CD4-positive, alpha-beta T cell treated with Interleukin-4 for 1 hour (primary cell): ENCODE measurements at places on chromosomes 7 and 10.
A peak's percentile ranks its signal among the peaks of the same experiment; 100 is the strongest.

DNA sequence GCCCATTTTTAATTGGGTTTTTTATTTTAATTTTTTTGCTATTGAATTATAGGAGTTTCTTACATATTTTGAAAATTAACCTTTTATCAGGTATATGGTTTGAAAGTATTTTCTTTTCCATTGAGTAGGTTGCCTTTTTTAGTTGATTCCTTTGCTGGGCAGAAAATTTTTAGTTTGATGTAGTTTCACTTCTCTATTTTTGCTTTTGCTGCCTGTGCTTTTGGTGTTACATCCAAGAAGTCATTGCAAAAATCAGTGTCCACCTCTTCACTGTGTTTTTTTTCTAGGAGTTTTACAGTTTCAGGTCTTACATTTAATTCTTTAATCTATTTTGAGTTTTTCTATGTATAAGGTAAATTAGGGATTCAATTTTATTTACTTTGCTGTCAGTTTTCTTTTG is 129.8 kb upstream of the FERD3L start:
- no peak for DNase-seq

GRCh38 chr7:33873518-33873917 is 31.8 kb upstream of the BMPER start:
- no peak for DNase-seq

- DNase-seq, result no peak
Measured at GRCh38 chr10:96820765-96821164, 11.3 kb upstream of the LCOR start.

- DNase-seq, result no peak
Measured at GRCh38 chr10:80161321-80162083, 29.0 kb downstream of the PLAC9 start.

DNA sequence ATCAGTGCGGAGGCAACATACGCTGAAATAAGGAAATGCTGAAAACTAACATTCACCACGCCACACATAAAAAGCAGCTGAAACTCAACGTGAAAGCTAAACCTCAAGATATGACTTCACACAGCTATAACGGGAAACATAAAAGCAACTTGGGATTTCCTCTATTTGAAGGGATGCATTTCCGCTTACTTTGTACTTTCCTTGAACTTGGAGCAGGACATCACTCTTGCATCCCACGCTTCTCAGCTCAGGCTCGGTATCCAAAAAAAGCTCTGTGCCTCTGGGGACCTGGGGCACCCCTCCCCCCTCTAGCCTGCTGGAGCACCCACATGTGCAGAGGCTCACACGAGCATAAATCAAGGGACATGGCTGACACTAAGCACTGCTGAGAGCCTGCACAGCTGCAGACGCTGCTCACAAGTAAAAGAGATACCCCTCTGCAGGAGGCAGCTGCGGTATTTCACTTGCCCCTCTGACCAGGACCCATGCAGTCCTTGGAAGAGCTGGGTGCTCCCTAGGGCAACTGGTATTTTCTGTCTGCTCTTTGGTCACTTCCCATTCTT is 34.2 kb downstream of the PARD3 start:
- no peak for DNase-seq

DNA sequence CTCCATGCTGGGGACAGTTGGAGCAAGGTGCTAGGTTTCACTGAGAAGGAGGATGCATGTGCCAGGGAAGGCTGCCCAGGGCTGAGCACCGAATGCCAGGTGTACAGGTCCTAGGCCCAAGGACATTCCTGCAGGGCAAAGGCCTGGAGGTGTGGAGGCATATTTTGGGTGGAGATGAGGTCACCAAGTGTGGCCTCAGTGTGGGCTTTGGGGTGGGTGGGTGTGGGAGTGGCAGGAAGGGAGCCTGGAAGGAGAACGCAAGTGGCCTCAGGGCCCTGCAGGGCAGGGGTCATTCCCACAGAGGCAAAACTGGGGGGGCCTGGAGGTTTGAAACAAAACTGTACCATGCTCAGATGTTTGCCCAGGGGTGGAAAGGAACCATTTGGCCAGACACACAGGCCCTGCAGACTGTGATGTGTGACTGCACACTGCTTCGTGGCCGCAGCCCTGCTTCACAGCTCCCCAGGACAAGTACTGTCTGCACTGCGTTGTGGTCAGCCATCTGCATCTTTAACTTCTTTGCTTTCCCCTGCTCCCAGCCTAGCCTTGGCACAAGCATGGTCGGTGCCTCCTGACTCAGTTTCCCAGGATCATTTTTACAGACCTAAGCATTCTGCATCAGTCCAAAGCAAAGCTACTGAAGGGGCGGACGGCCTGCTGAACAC is 5.1 kb downstream of the PLPP4 start:
- DNase-seq, result no peak

- DNase-seq, result no peak
Measured at GRCh38 chr7:157189405-157189804, 50.7 kb downstream of the UBE3C start.

DNA sequence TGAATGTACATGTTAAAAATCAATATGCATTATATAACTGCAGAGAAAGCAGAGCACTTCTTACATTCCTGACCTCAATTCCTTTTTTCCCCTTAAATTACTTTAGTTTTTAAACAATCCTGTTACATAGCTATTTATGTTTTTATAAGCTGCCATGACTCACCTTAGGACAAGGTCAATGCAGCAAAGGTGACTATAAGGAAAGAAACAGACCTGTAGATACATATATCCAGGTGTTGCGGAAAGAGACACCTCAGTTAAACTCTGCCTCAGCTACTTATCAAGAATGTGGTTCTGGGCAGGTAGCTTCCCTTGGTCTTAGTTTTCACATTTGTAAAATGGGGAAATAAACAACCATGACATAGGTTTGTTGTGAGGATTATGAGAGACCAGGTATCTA is 105.5 kb downstream of the DPY19L1 start:
- no peak for DNase-seq

DNA sequence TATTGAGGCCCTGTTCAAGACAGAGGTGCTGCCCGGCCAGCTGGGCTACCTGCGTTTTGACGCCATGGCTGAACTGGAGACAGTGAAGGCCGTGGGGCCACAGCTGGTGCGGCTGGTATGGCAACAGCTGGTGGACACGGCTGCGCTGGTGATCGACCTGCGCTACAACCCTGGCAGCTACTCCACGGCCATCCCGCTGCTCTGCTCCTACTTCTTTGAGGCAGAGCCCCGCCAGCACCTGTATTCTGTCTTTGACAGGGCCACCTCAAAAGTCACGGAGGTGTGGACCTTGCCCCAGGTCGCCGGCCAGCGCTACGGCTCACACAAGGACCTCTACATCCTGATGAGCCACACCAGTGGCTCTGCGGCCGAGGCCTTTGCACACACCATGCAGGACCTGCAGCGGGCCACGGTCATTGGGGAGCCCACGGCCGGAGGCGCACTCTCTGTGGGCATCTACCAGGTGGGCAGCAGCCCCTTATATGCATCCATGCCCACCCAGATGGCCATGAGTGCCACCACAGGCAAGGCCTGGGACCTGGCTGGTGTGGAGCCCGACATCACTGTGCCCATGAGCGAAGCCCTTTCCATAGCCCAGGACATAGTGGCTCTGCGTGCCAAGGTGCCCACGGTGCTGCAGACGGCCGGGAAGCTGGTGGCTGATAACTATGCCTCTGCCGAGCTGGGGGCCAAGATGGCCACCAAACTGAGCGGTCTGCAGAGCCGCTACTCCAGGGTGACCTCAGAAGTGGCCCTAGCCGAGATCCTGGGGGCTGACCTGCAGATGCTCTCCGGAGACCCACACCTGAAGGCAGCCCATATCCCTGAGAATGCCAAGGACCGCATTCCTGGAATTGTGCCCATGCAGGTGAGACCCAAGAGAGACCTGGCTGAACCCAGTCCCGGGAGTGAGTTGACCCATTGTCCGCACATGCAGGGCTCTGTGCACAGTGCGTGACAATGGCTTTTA is 2.8 kb downstream of the RBP3 start:
- no peak for DNase-seq

GRCh38 chr7:11237742-11238141 is 264.1 kb downstream of the PHF14 start:
- no peak for DNase-seq

GRCh38 chr7:144023171-144023827 is 23.2 kb downstream of the OR6B1 start:
- no peak for DNase-seq

GRCh38 chr7:47300472-47301104 is 281.3 kb downstream of the TNS3 start:
- no peak for DNase-seq

- DNase-seq, result no peak
Measured at GRCh38 chr7:157627033-157627432, 290.2 kb downstream of the DNAJB6 start.

DNA sequence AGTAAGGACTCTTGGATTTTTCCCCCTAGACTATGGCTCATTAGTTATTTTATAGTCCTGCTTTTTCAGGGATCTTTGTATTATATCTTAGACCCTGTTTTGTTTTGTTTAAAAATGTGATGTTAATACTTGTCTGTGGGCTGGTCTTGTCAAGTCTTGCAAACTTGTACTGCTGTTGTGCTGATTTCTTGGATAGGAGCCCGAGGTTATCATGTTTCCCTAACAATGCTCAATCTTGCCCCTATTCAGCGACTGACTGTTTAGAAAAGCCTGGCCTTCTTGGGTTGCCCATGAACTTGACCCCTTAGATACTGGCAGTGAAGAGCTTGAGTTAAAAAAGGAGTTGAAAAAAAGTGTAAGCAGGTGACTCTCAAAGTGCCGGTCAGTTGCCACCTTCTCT is 115.7 kb downstream of the KIAA1217 start:
- no peak for DNase-seq

GRCh38 chr7:156547884-156548561 is 92.6 kb upstream of the RNF32 start:
- no peak for DNase-seq

DNA sequence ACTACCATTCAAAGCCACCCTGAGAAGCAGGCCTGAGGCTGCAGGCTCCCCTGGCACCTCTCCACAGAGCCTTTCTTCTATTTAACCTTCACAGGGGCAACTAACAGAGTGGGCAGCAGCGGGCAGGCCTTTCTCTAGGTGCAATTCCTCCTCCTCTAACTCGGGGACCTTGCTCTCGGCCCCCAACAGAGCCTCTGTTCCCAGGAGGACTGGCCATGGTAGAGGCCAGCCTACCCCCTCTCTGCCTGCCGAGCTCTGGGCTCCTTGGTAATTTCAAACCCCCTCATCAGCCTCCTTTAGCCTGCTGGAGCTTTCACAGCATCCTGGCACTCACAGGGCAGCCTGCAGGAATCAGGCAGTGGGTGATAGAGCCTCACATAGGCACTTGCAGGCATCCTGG is 920.8 kb upstream of the ZNF722 start:
- DNase-seq, result no peak

DNA sequence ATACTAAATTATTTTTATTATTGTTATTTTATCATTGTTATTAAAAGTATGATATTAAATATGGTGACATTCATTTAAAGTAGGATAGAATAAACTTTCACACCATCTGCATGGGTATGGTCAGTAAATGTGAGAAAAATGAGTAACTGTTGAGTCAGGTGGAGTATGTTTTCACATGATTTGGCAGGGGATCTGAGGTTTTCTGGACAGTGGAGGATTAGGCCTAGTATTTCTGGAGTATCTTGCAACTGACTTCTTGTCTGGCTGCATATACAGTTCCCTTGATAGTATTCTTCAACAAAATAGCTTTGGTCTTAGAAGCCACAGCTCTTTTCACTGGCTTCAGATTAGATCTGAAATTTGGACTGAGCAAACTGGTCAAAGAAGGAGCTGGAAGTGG is 54.5 kb downstream of the GBF1 start:
- DNase-seq, result no peak

DNA sequence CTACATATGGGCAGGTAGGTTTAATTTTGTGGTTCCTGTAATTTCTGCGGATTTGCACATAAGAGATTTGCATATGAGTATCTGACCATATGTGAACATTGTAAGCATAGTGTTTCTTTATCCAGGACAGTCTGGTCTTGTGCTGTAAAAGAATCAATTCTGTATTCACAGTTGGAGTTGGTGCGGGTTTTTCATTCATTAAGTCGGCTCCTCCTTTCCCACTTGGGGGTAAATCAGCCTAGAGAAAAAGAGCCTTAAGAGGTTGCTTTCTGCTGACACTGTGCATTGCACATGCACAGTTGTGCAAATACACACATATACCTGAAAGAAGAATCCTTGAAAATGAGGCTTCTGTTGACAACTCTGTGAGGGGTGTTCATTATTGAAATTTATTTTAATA is 6.1 kb upstream of the CYP26C1 start:
- no peak for DNase-seq

GRCh38 chr7:19235680-19236079 is 90.5 kb upstream of the FERD3L start:
- no peak for DNase-seq

- DNase-seq, result no peak
Measured at GRCh38 chr10:124477614-124478363, 16.2 kb downstream of the LHPP start.

DNA sequence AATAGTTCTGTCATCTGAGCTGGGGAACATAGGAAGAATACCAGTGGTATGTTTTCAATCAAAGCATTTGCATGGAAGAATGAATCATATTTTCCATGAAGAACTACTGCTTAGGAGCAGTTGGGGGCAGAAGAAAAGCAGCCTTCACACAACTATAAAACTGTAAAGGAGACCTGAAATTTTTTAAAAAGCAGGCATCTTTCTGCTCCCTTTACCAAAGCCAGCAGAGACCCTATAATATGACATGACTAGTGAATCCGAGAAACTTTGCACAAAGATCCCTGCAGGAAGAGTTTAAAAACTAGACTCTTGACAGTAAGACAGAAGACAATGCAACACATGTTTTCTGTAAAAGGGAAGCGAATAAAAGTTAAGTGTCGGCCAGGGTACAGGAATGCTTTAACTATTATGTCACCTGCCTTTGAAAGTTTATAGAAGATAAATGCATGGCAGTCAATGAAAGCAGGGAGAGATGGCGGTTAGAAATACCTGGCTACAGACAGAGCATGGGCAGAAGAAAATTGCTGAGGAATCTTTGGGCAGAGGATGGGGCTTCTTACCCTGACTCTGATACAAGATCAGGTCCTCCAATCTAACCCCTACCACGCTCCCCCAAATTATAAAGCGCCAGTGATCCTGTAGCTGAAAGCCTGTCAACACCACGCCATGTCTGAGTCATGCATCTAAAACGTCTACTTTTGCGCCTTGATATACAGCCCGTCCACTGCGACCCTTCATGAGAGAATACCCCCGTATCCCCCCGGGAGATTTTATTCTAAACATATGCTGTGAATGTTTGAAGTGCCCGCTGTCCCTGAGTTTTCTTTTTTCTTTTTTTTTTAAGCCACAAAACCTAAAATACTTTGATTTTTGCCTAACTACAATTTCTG is 93.1 kb downstream of the GLI3 start:
- DNase-seq, result no peak

DNA sequence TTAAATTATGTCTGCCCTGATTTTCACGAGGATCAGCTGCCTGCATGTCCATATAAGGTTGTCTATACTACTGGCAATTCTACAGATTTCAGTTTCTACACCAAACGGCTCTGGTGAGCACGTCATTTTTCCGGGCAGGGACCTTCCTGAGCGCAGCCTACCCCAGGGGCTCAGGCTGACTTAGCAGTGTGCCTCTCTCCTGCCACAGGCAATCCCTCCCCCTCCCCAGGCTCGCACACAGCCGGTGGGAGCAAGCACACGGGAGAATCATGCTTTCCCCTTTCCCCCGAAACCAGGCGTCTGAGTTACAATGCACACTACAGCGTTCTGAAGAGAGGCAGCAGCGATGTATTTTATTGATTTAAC is 1.7 kb downstream of the KLF6 start:
- DNase-seq, result peak; percentile 84
